Glutamatergic neuron (in vitro differentiated cells): ENCODE measurements at places on chromosomes 2 and 18. TPM values are rescaled to one million over a fixed set of nuclear protein-coding genes. Genes with fewer than 3 reads are reported as not detected.

GRCh38 chr2:207938886-207939285, 86.4 kb downstream of the PLEKHM3 start:
- no peak for DNase-seq

DNA sequence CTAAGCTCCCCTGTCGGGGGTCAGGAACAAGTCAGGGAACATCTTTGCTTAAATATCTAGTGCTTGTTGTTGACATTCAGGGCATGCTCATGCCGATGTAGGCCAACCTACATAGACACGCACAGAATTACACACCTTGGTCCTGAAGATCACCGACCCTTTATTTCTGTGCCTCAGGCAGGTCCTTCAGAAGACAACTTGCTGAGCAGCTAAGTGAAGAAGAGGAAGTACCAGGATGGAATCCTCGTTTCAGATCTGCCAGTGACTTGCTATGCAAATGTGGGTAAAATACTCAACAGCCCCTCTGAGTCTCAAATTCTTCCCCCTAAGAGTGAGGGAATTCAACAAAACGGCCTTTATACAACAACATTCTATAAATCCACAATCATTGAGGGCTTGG, 494.7 kb downstream of the BCL11A start:
- DNase-seq, result no peak

DNA sequence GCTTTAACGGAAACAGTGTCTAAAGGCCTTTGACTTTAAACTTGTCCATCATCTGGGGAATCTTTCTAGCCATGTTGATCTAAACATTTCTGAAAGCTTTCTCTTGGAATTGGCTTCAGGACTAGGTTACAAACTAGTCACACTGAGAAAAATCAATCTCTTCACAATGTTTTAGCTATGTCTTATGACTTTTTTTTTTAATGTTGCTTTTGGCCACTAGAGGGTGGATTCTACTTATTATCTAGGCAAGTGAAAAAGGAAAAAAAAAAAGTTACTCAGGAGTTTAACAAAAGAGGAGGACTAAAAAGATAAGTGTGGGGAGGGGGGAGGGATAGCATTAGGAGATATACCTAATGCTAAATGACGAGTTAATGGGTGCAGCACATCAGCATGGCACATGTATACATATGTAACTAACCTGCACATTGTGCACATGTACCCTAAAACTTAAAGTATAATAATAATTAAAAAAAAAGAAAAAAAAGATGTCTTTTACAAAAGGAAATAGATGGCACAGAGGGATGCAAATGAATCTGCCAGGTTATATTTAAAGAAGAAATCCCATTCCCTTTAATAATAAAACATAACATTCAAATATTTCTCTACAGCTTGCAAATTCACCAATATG, 160.4 kb upstream of the PID1 start:
- DNase-seq, result no peak

DNA sequence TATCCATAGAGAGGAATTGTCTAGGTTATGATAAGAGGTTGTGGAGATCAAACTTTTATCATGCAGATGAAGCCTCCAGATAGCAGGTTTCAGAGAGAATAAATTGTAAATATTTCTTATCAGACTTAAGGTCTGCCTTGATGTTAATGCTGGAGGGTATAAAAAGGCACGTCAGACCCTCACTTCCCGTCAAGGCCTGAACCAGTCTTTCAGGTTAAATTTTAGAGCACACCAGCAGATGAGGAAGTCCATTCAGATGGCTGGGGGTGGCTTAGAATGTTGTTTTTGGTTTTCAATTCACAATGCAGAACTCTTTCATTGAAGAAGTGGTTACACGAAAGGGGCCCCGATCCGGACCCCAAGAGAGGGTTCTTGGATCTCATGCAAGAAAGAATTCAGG, 144.4 kb upstream of the FBXO11 start:
- no peak for DNase-seq

GRCh38 chr2:178756843-178757242, 50.4 kb downstream of the TTN start:
- DNase-seq, result no peak

DNA sequence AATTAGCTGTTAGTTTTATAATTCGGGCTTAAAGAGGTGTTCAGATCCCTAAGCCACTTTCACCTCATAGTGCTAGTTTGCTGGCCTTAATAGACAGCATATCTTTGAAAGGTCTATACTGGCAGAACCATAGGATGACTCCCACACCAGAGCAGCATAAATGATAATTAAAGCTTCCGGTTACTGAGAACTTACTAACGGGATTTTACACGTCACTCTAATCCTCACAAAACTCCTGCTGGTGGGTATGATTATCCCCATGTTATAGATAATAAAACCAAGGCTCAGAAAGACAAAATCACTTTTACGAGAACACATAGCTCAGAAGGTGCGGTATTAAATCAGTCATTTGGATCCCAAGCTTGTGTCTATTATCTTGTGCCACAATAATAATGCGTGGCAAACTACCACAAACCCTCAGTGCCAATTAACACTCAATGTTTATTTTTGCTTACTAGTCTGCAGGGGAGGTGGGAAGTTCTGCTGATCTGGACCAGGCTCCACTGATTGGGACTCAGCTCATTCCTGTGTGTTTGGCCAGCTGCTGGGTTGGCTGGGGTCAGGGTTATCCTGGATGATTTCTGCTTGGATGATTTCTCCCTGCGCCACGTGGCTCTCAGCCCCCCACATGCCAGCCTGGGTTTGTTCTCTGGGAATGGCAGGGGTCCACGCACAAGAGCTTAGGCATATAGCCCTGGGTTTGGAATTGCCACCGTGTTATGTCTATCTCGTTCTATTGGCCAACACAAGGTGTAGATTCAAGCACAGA, 62.3 kb downstream of the TRIB2 start:
- DNase-seq, result no peak

GRCh38 chr2:38039121-38039910, 36.6 kb downstream of the CYP1B1 start:
- DNase-seq, result no peak

Gene GPAT2
- total RNA-seq, result 0.47 TPM
